ENCODE measurements at places on chromosomes 1 and 21.

- no peak for DNase-seq
Measured at GRCh38 chr21:29777160-29777559, 162.6 kb downstream of the GRIK1 start.

- no peak for DNase-seq
Measured at GRCh38 chr1:175137369-175137768, 55.2 kb downstream of the KIAA0040 start.

DNA sequence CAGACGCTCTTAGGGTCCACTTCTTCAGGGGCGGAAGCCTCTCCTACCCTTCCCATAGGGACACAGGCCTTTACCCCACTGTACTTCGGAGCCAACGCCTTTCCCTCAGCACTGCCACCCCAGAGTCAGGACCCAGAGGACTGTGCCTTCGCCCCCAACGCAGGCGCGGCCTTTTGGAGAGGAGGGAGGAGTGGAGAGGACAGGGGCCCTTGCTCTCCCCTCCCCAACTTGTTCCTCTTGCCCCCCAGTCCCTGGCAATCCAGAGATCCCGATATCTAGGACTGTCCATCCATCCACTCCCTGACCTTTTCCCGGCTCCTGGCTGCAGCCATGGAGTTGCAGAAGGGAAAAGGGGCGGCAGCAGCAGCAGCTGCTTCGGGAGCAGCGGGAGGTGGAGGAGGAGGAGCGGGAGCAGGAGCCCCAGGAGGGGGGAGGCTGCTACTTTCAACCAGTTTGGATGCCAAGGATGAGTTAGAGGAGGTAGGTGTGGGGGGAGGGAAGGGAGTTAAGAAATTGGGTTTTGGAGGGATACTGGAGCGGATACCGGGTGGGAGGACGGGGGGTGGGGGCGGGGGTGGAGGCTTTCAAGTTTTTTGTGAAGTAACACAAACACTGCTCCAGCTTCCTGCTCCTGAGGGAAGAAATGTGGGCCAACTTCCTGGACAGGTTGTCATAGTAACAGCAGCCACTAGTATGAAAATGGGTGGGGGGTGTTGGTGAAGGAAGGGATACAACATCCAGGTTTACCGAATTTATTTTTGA, 636 bp downstream of the INTS3 start:
- DNase-seq = peak; percentile 55

GRCh38 chr1:42970143-42970542, 11.5 kb upstream of the SLC2A1 start:
- no peak for DNase-seq

DNA sequence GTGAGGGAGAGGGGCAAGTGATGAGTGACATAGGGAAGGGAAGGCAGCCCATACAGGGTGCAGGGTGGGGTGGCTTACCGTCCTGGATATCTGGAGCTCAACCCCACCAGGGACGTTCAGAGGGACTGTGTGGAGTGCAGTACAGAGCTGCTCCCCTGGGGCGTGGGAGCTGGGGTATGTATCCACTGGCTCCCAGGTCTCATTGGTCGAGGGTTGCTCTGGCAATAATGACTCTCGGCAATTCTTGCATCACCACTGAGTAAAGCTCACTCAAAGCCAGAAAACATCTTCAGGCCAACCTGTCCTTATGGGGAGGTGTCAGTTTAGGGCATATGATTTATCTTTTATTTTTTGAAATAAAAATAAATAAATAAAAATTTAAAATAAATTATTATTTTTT, 43.2 kb upstream of the RUNX3 start:
- DNase-seq = no peak

GRCh38 chr1:14572861-14573260, 25.6 kb upstream of the KAZN start:
- no peak for DNase-seq

- no peak for DNase-seq
Measured at GRCh38 chr21:46468108-46468774, 9.6 kb downstream of the DIP2A start.

DNA sequence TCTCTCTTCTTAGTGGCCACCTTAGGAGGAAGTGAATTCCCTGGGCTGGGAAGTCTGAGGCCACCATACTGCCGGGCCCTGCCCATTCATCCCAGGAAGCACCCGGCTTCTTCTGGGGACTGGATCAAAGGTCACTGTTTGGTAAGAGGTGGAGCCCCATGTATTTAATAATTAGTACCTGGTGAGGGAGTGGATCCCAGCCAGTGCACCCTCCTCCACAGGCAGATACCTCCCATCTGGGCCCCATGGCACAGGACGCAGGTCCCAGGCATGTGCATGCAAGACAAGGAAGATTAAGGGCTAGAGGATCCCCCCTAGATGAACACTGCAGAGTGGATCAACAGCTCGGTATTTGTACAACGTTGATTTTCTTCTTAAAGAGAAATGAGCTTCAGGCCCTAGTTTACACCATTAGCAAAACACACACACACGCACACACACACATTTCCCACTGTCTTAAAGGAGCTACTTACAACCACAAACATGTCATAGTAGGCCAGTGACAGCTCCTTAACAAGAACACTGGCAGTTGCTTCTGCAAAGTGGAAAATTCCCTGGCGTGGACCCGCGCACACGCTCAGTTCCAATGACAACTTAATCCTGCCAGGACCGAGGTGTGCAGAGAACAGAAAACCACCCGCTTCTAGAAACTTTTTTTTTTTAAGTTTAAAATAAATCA, 90.7 kb downstream of the MRPL37 start:
- DNase-seq = no peak

GRCh38 chr1:242876030-242876429, 351.5 kb upstream of the PLD5 start:
- DNase-seq = no peak

DNA sequence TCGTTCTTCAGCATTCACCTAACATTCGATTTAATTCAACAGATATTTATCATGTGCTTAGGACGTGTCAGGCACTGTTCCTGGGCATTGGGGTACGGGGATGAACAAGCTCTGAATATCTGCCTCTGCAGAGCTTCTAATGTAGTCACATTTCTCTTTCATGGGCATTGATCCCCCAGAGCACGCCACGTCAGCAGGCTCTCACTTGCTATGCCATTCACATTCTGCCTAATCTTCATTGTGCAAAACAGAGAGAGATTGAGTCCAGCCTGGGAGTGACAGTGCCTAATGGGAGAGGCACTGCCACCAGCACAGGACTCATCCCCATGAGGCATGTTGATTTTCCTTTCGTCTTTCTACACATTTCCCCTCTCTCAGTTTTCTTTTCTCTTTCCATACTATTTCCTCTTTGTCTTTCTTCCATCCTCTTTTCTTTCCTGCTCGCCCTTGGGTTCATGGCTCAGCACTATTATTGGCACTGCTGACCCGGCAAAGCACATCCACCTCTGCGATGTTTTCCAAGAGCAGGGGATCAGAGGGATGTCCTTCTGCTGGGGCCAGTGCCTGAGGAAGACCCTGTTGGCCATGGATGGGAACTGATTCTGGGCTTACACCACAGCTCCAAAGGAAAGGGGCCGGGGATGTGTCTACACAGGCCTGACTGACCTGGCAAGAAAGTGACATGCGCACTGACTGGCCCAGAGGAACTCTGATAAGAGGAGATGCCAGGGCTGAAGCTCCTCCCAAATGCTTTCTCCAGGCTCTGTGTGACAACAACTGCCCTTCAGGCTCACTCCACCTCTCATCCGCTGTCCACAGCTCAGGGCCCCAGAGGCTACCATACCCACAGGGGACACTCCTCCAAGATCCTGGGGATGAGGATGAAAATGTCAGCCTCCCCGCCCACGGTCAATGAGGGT, 195.9 kb downstream of the TOMM20 start:
- DNase-seq = no peak

DNA sequence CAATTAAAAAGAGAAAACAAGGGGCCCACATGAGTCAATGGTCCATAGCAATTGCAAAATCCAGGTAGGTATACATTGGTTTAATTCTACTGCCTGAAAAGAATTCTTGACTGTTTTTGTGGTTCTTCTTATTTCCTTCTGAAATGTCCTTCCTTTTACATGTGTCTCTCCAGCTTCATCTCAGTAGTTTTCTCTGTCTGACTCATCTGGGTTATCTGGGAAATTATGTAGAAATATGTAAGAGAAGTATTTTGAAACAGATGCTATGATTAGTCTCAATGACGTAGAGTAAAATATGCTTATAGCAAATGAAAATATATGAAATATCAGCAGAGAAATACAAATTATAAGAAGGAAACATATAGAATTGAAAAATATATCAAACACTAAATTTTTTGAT, 953.2 kb downstream of the BRINP3 start:
- no peak for DNase-seq

DNA sequence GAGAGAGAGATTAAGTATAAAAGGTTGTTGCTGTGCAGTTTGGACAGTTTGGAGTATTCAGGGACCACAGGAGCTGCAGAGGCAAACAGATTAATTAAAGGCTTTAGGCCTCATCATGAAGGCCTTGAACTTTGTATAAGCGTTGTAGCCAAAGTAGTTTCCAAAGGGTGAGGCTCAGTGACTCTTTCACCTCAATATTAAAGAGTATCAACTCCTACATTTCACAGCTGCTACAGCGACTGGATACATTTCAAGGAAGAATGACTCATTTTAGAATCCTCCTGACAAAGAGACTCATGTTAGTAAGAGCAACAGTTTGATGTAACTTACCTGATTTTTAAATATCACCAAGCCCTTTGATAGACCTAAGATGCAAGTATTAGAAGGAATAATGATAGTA, 355.5 kb downstream of the HLX start:
- DNase-seq = no peak

DNA sequence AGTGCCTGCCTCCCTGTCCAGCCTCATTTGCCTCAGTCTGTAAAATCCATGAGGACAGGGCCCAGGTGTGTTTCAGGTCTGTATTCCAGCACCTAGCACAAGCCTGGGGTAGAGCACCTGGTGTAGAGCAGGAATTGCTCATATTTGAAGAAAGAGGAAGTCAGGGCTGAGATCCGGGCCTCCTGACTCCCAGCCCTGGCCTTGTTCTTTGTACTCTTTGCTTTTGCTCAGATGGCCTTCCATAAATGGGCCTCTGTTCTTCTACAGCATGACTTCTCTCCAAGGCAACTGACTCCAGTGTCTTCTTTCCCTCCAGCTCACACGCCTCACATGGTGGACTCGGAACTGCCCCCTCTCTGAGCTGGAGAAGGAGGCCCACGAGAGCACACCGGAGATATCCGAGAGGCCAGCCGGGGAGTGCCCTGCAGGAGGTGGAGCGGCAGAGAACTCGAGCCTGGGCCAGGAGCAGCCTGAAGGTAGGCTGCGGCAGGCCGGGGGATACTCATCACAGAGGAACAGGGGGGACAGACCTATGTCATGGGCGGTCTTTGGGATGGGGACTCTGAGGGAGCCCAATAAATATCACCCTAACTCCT, 19.7 kb downstream of the SLC5A9 start:
- DNase-seq = no peak

DNA sequence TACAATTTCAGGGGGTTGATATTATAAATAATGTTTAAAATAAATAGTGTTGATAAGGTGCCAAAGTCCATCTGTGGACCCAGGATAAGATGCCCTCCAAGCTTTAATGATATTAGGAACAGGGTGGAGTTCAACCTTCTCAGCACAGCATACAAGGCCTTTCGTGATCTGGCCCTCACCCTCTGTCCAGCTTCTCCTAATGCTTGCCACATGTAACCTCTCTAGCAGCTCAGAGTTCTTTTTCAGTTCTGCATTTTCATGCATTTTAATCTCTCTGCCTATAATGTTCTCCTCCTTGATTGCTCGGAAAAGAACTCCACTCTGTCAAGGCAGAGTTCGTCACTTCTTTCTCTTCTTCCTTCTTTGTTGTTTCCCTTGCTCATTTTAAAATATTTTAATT, 21.4 kb upstream of the SMAP2 start:
- DNase-seq = no peak

DNA sequence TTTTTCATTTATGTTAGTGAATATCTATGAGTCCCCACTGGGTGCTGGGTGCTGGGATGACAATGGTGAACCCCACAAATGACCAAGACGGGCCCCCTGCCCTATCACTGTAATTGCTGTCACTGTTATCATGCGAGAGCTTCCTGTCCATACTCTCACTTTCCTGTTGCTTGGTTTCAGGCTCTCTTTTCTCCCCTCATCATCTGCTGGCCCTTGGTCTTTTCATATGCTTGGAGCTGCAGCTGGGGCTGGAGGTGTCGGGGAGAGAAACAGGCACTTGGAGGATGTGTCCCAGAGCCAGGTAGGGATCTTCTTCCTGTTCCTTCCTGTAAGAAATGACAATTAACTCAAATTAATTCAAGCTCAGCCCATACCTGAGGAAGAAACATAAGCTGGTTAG, 348.0 kb downstream of the PTPRU start:
- DNase-seq = no peak

DNA sequence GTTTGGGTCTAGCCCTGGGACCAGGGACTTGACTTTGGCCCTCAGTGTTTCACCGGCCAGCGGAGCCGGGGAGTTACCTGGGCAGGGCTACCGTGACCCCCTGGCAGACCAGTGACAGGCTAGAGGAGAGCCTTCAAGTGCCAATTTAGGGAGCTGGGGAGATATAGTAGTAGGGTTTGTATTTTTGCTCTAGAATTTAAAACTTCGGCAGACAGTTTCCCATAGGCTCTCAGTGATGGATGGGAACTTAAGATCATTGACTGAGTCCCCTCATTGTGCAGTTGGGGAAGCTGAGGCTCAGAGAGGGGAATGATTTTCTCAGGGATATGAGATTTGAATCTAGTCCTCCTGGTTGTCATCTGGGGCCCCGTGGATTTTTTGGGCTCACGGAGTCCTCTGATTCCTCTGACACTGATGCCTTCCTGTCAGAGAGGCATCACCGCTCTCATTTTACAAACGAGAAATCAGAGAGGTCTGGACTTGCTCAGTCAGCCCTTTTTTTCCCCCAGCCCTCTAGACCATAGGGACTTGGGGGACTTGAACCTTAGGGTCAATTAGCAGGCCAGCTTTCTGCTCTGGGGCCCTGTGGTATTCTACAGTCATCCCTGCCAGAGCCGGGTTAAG, 58.3 kb upstream of the ACOT11 start:
- no peak for DNase-seq

GRCh38 chr1:215657047-215657446, 89.9 kb downstream of the KCTD3 start:
- no peak for DNase-seq

GRCh38 chr21:31714741-31715365, 17.1 kb downstream of the SCAF4 start:
- no peak for DNase-seq

DNA sequence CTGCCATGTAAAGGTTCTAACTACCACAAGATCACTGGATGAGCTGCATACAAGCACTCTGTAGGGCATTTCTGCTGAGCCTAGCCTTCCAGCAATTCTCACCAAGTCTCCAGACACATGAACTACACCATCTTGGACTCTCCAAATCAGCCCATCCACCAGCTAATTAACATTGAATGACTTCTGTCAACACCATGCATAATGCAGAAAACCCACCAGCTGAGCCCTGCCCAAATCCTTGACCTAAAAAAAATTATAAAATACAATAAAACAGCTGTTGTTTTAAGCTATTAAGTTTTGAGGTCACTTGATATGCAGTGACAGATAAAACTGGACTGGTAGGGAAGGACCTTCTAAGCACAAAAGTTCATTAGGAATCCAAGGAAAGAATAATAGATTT, 44.3 kb upstream of the ATP1B1 start:
- no peak for DNase-seq

GRCh38 chr1:115241309-115241708, 96.7 kb downstream of the NGF start:
- DNase-seq = no peak

GRCh38 chr1:84143796-84144565, at the start of gene PRKACB:
Gene PRKACB (plus strand): TSS chr1:84144271. CDS start chr1:84144362, 91 bp downstream.
- DNase-seq = no peak

- no peak for DNase-seq
Measured at GRCh38 chr1:67957066-67957465, 93.4 kb downstream of the DIRAS3 start.
